ENCODE measurements at places on chromosomes 16 and 17.

DNA sequence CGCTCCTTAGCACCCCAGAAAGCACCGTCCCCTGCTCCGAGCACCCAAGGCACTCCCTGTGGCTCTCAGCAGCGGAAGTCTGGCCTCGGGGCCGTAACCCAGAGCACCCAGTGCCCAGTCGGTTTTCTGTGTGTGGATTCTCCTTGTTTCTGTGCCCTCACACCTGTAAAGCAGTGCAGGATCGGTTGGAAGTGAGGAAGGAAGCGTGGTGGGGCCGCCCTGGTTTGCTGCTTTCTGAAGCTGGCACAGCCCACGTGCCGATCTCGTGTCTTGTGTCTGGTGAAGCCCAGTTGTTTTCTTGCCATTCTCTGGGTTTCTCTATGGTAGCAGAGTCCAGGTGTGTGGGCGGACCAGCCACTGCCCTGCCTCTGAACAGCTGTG is 3.7 kb downstream of the ACSF3 start:
- no peak for DNase-seq

DNA sequence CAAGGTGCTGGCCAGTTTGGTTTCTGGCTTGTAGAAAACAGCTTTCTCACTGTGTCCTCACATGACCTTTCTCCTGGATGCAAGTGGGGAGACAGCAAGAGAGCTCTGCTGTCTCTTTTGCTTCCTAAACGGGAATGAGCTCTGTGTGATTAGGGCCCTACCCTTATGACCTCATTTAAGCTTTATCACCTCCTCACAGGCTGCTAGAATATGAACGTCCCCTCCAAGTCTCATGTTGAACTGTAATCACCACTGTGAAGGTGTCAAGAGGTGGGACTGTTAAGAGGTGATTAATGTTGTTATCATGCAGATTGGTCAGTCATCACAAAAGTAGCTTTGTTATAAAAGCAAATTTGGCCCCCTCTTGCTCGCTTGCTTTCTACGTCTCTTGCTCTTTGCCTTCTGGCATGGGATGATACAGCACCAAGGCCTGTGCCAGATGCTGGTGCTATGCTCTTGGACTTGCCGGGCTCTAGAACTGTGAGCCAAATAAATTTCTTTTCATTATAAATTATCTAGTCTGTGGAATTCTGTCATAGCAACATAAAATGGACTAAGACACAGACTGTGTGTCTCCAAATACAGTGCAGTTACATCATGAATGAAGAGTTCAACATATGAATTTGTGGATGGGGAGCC is 14.8 kb upstream of the POLR3E start:
- no peak for DNase-seq

GRCh38 chr16:89761304-89761922 is 40.1 kb downstream of the ZNF276 start:
- DNase-seq: no peak

DNA sequence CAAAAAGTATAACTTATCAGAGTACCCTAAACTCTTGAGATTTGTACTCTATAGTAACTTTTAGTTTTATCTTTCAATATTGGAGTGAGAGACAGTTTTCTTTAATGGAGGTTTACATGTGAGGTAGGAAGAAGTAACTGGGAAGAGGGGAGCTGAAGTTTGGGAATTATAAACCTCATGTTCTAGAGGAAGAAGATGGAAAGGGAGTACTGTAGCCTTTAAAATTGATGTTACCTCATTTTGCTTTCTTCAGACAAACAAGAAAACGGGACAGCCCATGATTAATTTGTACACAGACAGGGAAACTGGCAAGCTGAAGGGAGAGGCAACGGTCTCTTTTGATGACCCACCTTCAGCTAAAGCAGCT is 9.5 kb downstream of the FUS start:
- no peak for DNase-seq

GRCh38 chr16:82761858-82762257 is 135.1 kb downstream of the CDH13 start:
- DNase-seq: no peak

DNA sequence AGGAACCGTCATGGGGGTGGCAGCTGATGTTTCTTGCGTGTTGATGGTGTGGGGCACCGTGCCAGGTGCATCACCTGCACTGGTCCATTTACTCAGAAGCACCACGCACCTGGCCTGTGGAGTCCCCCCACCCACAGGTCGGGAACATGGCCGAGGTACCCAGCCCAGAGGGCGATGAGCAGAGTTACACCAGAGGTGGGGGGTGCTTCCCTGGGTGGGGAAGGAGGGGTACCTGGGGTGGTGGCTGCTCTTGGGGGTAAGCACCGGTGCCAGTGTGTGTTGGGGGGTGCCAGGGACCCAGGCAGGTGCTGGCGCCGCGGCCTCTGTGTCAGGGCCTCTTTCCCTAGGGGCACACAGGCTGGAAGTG is 5.0 kb upstream of the ZNF750 start:
- DNase-seq: no peak

DNA sequence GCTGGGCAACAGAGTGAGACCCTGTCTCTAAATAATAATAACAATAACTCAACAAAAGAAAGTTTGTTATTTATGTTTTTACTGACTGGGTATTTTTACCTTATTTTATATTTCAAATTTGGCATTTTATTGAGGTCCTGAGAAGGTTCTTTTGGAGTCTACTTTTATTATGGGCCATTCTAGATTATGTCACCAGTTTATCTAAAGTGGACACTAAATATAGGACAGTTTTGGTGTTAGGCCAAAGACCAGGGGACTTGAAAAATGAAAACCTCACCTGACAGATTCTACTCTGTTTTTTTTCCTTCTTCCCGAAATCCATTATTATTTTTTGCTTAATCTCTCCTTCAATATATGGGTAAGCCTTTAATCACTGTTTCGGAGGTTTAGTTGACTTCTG is 8.1 kb downstream of the FTO start:
- DNase-seq: no peak

DNA sequence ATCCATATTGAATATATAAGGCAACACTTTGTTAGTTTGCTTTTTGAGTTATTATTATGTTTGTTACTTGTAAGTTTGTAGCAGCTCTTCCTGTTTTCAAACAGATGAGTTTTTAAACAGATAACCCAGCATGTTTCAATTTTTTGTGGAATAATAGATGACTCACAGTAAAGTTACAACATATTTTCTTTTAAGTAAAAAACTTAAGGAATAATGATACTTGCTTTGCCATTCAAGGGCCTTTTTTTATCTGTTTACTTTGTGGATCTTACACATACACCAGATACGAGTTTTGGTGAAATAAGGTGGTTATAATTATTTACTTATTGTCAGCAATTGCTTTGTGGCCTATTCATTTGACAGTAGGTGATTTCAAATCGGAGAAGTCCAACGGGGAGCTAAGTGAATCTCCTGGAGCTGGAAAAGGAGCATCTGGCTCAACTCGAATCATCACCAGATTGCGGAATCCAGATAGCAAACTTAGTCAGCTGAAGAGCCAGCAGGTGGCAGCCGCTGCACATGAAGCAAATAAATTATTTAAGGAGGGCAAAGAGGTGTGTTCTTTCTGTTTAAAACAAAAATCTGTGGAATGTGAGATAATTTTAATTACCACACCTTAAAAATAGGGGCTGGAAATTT is 66.3 kb downstream of the BPTF start:
- no peak for DNase-seq

DNA sequence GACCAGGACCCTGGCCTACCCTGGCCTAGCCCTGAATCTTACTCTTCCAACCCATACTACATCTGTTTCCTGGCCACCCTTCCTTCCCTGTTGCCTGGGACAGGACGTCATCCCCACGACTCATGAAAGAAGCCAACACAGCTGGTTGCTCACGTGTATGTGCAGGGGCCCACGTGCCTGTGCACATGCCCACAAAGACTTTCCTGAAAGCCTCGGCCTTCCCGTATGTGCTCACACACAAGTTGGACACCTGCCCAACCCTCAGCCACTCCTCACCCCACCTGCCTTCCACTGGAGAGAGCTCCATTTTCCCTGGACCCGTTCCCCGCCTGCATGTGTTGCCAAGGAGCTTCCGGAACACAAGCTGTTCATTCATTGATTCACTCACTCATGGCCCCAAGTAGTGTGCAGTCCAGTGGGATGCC is 7.0 kb downstream of the PLXDC1 start:
- no peak for DNase-seq

- DNase-seq: no peak
These were observed 366.0 kb downstream of the CDH13 start for GRCh38 chr16:82992786-82993185.

GRCh38 chr16:73547552-73548403 is 499.9 kb upstream of the ZFHX3 start:
- no peak for DNase-seq

DNA sequence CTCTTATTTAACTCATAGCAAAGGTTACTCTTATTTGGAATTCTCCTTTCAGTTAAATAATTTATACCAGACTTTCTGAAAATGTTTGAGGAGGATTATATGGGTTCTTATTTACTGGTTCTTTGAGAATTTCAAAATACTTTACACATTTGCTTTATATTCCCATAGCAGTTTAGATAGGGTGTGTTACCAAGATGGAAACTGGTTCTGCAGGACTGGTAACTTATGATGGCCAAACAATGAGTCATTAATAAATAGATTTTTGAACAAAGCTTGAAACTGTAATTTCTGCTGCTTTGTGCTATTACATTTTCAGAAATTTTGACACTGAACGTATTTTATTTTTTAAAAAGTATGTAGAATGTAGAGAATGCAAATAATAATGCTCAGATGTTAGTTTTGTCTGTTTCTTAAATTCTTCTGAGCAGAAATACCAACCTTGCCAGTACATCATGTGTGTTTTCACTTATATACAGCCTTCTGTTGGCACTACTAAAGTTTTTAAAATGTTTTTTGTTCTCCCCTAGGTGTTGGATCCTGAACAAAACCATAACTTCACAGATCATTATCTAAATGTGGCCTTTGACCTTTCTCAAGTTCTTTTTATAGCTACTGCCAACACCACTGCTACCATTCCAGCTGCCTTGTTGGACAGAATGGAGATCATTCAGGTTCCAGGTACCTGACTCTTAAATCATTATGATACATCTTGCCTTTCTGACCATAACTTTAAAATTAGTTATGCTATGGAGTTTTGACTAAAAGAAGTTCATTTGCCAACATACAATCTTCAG is 48.3 kb upstream of the ABCC11 start:
- DNase-seq: no peak

Measured in stimulated activated CD4-positive, alpha-beta T cell treated with anti-CD3 and anti-CD28 coated beads, Interleukin-4, amount 100 ng/mL, for 24 hours (primary cell).